Neural crest cell (in vitro differentiated cells): ENCODE measurements at places on chromosomes 4 and X. TPM values are rescaled to one million over a fixed set of nuclear protein-coding genes. Genes with fewer than 3 reads are reported as not detected.
A peak's percentile ranks its signal among the peaks of the same experiment; 100 is the strongest.

Gene GPR50
- 3.7 and 4.4 TPM in 2 replicates for total RNA-seq

Gene SAGE1
- not detected in 2 replicates for total RNA-seq

Gene BTC
- total RNA-seq, result 0.14 TPM in 1 of 2 replicates, not detected in the other

Gene SLC16A2
- 17.8 and 19.8 TPM in 2 replicates for total RNA-seq

Gene ZDHHC15
- total RNA-seq, result 3.0 and 3.7 TPM in 2 replicates

Gene UGDH
- total RNA-seq, result 110 and 111 TPM in 2 replicates

Gene CENPE
- total RNA-seq, result 59.7 and 70.0 TPM in 2 replicates

Gene CABS1
- not detected in 2 replicates for total RNA-seq

Gene GRIA2
- 2.7 and 2.9 TPM in 2 replicates for total RNA-seq

Gene COL4A5
- 96.9 and 111 TPM in 2 replicates for total RNA-seq

Gene ENOX2
- 38.3 and 40.3 TPM in 2 replicates for total RNA-seq

DNA sequence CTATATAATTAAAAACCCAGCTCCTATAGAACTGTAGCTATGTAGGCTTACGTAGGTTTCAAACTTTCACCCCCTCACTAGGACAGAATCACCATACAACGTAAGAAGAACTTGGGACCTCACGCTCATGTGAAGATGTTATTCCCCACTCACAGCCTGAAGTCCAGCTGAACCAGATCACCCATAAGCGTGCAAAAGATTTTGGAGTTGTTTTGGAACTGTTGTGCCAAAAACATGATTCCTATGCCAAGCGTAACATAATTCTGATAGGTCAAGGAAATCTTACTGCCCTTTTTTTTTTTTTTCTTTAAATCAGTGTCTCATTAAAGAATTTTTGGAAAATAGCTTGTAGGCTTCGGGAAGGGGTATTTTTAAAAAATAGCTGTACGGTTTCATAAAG lies 57.0 kb downstream of the LCORL start:
- no peaks in the 10 kb centered on the region for H3K36me3 ChIP-seq
- no peaks in the 10 kb centered on the region for H3K27me3 ChIP-seq
- H3K4me1 ChIP-seq, result no peaks in the 10 kb centered on the region
- no peak overlapping the region for H3K27ac ChIP-seq

- H3K4me1 ChIP-seq, result peaks cover 7% of the 10 kb centered on the region
- no peak overlapping the region for H3K27ac ChIP-seq
- H3K36me3 ChIP-seq, result no peaks in the 10 kb centered on the region
Observed at GRCh38 chr4:35934320-35934981, 309.9 kb downstream of the ARAP2 start.

DNA sequence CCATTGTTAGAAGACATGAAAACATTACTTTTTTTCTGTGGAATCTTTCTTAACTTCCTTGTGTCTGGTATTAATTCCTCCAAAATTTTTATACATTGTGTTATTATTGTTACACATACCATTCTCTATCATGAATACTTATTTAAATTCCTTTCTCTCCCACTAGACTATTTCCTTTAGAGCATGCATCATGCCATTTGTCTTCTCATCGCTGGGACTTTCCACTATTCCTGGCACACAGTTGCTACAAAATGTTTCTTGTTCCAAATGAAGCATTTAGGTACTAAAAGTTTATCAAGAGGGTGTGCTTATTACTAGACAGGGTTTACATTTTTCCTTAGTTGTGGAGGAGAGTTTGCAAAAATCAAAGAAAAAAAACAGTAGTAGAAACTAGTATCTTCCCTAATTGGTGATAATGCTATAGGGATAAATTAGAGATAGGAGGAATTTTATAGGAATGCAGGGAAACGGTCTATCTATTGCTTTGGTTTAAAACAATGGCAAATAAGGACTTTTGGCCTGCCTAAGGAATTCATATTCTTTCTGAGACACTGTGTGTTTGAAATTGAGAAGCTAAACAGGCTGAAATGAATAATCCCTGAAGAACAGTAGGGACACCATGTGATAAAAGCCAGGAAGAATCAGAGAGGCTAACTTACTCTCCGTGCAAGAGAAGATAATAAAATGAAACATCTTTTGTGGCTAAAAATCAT lies 187.5 kb upstream of the TBC1D9 start:
- H3K36me3 ChIP-seq, result no peaks in the 10 kb centered on the region
- no peak for DNase-seq
- H3K27ac ChIP-seq, result no peak overlapping the region
- H3K4me1 ChIP-seq, result no peaks in the 10 kb centered on the region
- no peaks in the 10 kb centered on the region for H3K27me3 ChIP-seq
- no peak overlapping the region for H3K4me3 ChIP-seq

DNA sequence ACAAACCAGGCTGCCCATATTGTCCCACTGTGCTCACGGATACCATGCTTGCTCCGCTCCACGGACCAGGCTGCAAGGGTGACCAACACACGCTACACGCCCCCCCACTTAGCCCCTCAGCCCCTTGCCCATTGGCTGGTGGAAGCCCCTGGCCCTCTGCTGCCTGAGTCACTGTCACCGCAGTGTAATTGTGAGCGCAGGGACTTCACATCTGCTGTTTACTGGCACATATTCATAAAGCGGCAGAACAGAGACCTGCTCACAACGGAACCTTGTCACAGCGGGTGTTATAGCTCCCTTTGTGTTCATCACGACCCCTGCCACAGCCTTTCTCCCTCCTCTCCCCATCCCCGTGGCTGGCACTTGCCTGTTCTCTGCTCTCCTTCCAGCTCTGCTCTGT lies 83.7 kb downstream of the PSAPL1 start:
- peaks cover under 1% of the 10 kb centered on the region for H3K27me3 ChIP-seq
- no peak for DNase-seq
- H3K27ac ChIP-seq, result peak overlapping the region; percentile 4
- no peak overlapping the region for H3K4me3 ChIP-seq
- H3K4me1 ChIP-seq, result peaks cover 12% of the 10 kb centered on the region

GRCh38 chr4:113499166-113499565 lies 262.4 kb downstream of the CAMK2D start:
- no peak overlapping the region for H3K27ac ChIP-seq
- H3K27me3 ChIP-seq, result no peaks in the 10 kb centered on the region
- no peak for DNase-seq

GRCh38 chr4:56768763-56769162 lies 52.7 kb downstream of the SPINK2 start:
- H3K4me3 ChIP-seq, result no peak overlapping the region
- no peak for DNase-seq
- H3K27me3 ChIP-seq, result no peaks in the 10 kb centered on the region
- peaks cover 7% of the 10 kb centered on the region for H3K4me1 ChIP-seq

DNA sequence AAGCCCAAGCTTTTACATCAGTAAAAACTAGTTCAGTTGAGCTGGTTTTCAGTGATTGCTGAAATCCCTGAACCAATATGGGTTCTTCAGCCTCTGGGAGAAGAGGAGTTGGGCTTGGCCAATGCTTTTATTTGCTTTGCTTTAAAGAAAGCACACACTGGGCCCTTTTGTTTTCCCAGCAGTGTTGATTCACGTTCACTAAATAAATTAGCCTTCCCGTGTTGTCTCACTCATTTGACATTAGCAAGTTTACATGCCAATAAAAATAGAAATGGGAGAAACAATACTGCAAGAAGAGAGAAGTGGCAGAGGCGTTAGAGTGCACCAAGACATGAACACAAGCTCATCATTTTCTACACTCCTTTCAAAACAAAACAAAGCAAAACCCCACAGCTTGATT lies 136.2 kb downstream of the SHROOM3 start:
- H3K27ac ChIP-seq, result no peak overlapping the region
- H3K4me3 ChIP-seq, result no peak overlapping the region
- peaks cover 6% of the 10 kb centered on the region for H3K36me3 ChIP-seq
- DNase-seq, result no peak

- no peak overlapping the region for H3K4me3 ChIP-seq
- no peak overlapping the region for H3K27ac ChIP-seq
- no peaks in the 10 kb centered on the region for H3K27me3 ChIP-seq
- H3K36me3 ChIP-seq, result no peaks in the 10 kb centered on the region
- H3K4me1 ChIP-seq, result no peaks in the 10 kb centered on the region
Observed at GRCh38 chr4:149572716-149573115, 242.9 kb downstream of the IQCM start.

- H3K27ac ChIP-seq, result no peak overlapping the region
- no peaks in the 10 kb centered on the region for H3K36me3 ChIP-seq
- peaks cover 7% of the 10 kb centered on the region for H3K4me1 ChIP-seq
- H3K4me3 ChIP-seq, result no peak overlapping the region
Observed at GRCh38 chr4:71456841-71457240, 118.0 kb downstream of the SLC4A4 start.

GRCh38 chrX:68894513-68895340 lies 65.9 kb downstream of the EFNB1 start:
- no peak for DNase-seq
- peak overlapping the region; percentile 9 for H3K27ac ChIP-seq
- H3K4me3 ChIP-seq, result peak overlapping the region; percentile 55
- H3K27me3 ChIP-seq, result no peaks in the 10 kb centered on the region
- H3K4me1 ChIP-seq, result peaks cover 35% of the 10 kb centered on the region
- H3K36me3 ChIP-seq, result no peaks in the 10 kb centered on the region

- no peak overlapping the region for H3K4me3 ChIP-seq
- DNase-seq, result no peak
- no peak overlapping the region for H3K27ac ChIP-seq
- H3K4me1 ChIP-seq, result no peaks in the 10 kb centered on the region
Observed at GRCh38 chr4:124833831-124834505, 121.4 kb upstream of the ANKRD50 start.

- H3K4me1 ChIP-seq, result peaks cover 36% of the 10 kb centered on the region
- H3K27me3 ChIP-seq, result no peaks in the 10 kb centered on the region
- peak overlapping the region; percentile 43 for H3K27ac ChIP-seq
Observed at GRCh38 chr4:7960017-7960789, 20.5 kb upstream of the AFAP1 start.

GRCh38 chrX:121365572-121366161 lies 318.3 kb downstream of the GLUD2 start:
- no peaks in the 10 kb centered on the region for H3K4me1 ChIP-seq
- peaks cover 4% of the 10 kb centered on the region for H3K36me3 ChIP-seq
- H3K27me3 ChIP-seq, result no peaks in the 10 kb centered on the region
- H3K4me3 ChIP-seq, result no peak overlapping the region

- H3K4me1 ChIP-seq, result peaks cover 25% of the 10 kb centered on the region
- DNase-seq, result no peak
- H3K36me3 ChIP-seq, result peaks cover 4% of the 10 kb centered on the region
- no peaks in the 10 kb centered on the region for H3K27me3 ChIP-seq
Observed at GRCh38 chr4:2008671-2008920, 178 bp downstream of the NELFA start.

DNA sequence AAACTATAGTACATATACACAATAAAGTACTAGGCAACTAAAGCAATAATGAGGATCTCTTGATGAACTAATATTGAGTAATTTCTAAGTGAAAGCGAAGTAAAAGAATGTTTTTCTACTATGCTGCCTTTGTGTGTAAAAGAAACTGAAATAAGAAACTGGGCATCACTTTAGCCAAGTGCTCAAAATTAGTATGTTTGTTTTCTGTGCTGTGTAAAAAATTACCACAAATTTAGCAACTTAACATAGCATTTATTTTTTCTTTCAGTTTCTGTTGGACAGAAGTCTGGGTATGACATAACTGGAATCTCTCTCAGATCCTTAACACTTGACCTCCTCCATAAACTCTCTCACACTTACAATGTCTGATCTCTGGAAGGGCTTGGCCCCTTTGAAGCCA lies 687.1 kb upstream of the MAGEB2 start:
- no peak for DNase-seq
- H3K4me3 ChIP-seq, result no peak overlapping the region
- no peak overlapping the region for H3K27ac ChIP-seq
- H3K36me3 ChIP-seq, result no peaks in the 10 kb centered on the region

- H3K36me3 ChIP-seq, result peaks cover 4% of the 10 kb centered on the region
- no peak overlapping the region for H3K4me3 ChIP-seq
- H3K27ac ChIP-seq, result no peak overlapping the region
- H3K4me1 ChIP-seq, result peaks cover 9% of the 10 kb centered on the region
- no peaks in the 10 kb centered on the region for H3K27me3 ChIP-seq
Observed at GRCh38 chr4:145530189-145530588, 48.5 kb downstream of the SMAD1 start.

DNA sequence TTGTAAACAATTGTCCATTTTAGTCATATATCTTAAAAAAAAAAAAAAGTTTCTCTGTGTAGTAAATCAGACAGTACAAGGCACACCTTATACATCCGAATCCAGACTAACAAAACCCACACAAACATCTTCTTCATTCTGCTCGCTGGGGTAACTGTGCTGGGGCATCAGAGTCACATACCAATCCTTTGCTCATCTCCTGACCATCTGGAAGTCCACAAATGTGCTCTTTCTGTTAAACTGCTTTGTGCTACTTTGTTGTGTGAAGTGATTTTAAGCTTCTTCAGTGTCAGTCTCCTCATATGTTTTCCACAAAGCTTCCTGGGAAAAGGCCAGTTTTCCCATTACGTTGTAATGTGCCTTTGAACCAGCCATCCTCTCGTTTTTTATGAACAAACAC lies 86.2 kb upstream of the CBR4 start:
- H3K4me3 ChIP-seq, result no peak overlapping the region
- no peak for DNase-seq

DNA sequence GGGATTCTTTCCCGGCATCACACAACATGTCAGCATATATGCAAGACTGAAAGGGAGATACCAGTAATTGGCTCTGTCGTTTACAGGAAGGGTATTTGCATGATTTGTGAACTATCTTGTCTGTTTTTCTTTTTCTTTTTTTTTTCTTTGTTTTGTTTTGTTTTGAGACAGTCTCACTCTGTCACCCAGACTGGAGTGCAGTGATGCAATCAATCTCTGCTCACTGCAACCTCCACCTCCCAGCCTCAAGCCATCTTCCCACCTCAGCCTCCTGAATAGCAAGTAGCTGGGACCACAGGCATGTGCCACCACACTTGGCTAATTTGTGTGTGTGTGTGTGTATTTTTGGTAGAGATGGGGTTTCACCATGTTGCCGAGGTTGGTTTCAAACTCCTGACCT lies 262.7 kb upstream of the F9 start:
- no peak overlapping the region for H3K27ac ChIP-seq
- no peak for DNase-seq
- H3K36me3 ChIP-seq, result no peaks in the 10 kb centered on the region
- H3K4me1 ChIP-seq, result no peaks in the 10 kb centered on the region
- no peaks in the 10 kb centered on the region for H3K27me3 ChIP-seq

GRCh38 chrX:31126205-31126604 lies 54.4 kb upstream of the FTHL17 start:
- peak overlapping the region; percentile 5 for H3K27ac ChIP-seq
- no peaks in the 10 kb centered on the region for H3K27me3 ChIP-seq
- H3K4me1 ChIP-seq, result peaks cover 5% of the 10 kb centered on the region
- H3K36me3 ChIP-seq, result peaks cover 21% of the 10 kb centered on the region
- H3K4me3 ChIP-seq, result no peak overlapping the region

- H3K4me1 ChIP-seq, result peaks cover 7% of the 10 kb centered on the region
- H3K27me3 ChIP-seq, result no peaks in the 10 kb centered on the region
- no peak overlapping the region for H3K27ac ChIP-seq
- no peak overlapping the region for H3K4me3 ChIP-seq
- H3K36me3 ChIP-seq, result no peaks in the 10 kb centered on the region
Observed at GRCh38 chr4:120452001-120452400, 385.4 kb upstream of the MAD2L1 start.

GRCh38 chr4:186949847-186950246 lies 226.2 kb upstream of the FAT1 start:
- no peak overlapping the region for H3K27ac ChIP-seq
- no peaks in the 10 kb centered on the region for H3K36me3 ChIP-seq
- H3K4me3 ChIP-seq, result no peak overlapping the region
- DNase-seq, result no peak
- H3K27me3 ChIP-seq, result no peaks in the 10 kb centered on the region
